ENCODE measurements at places on chromosomes 7 and 10.

DNA sequence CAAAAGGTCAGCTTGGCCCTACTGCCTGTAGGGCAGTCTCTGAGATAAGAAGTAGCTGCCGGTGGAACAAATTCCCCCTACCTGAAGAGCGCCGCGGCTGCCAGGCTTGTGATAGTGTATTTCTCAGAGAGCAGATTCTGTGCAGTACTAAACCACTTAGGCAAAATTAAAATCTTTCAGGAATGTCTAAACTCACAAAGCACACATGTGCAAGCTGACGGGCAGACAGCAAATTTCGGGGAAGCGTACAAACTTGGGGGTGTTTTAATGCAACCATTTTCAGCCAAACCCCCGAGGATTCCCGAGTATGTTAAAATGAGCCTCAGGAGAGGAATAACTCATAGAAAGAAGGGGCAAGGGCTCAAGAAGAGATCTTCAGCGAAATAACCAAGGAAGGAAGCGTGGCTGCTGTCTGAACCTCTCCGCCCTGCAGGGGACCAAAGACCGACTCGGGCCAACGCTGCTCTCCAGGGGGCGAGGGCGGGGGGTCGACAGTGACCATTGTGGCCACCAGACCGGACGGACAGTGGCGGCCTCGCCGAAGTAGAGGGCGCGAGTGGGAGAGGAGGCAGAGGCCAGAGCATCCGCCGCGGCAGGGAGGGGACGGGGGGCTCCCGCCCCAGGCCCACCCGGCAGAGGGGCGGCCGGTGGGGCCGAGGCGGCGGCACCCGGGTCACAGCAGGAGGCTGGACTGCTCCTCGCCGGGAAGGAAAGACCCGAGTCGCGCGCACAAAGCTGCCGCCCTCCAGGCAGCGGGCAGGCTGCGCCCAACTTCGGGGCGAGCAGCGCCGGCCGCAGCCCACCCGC, 819 bp downstream of the HYCC1 start:
- no peak for DNase-seq

- no peak for DNase-seq
These were observed 27.4 kb downstream of the COL1A2 start for GRCh38 chr7:94422136-94422535.

DNA sequence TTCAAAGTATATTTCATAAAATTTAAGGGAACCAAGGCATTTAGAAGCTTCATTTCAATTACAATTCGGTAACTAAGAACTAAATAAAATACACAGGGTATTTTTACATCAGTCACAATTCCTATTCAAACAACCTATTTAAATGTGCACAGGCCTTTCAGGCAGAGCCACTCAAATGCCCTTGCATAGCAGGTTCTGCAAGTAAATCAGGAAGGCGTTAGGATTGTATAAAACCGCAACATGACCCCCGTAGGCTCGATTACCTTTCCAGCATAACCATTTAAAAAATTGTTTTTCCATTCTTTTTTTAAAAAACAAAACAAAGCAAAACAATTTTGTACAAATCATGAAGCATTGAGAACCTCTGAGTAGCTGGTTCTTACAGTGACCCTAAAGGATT, 289.9 kb upstream of the SP8 start:
- DNase-seq = no peak

- DNase-seq = no peak
These were observed 245.2 kb downstream of the DOCK4 start for GRCh38 chr7:111960984-111961383.

DNA sequence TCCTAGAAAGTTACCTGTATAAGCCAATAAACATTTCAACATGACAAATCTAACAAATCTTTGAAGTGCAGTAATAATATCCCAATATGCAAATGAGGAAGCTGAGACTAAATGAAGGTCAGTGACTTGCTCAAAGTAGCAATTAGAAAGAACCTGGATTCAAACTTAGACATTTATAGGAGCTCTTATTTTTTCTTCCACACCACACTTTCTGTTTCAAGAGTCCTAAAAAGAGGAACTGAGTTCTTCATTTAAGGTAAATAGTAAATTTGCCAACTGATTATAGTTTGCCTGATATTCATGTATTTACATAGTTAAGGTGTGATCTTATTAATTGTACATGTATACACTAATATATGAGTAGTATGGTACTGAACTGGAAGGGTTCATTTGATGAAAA, 44.0 kb downstream of the KLHDC10 start:
- DNase-seq = no peak

Data from cortex of kidney (tissue), 1 donor.